ENCODE measurements at places on chromosomes 11 and 22. TPM values are rescaled to one million over a fixed set of nuclear protein-coding genes. Genes with fewer than 3 reads are reported as not detected.

Gene ALKBH8
- 5.1 TPM for total RNA-seq

Gene APOL6
- total RNA-seq: 5.3 TPM

Gene KIRREL3
- total RNA-seq: 10.0 TPM

Gene SERHL2
- total RNA-seq: 9.9 TPM

Gene SUN2
- total RNA-seq: 222 TPM

Gene POLR3H
- 24.5 TPM for total RNA-seq

Gene MOGAT2
- total RNA-seq: not detected

Gene APOA5
- not detected for total RNA-seq

Gene CDC42BPG
- total RNA-seq: under 0.01 TPM

Gene ELFN2
- total RNA-seq: 0.30 TPM

Gene FAM76B
- total RNA-seq: 15.9 TPM

Gene LSP1
- total RNA-seq: 112 TPM

Gene CHORDC1
- 23.5 TPM for total RNA-seq

Gene CCDC86
- 7.5 TPM for total RNA-seq

Gene PGR
- total RNA-seq: 145 TPM

Gene HDHD5
- total RNA-seq: 30.7 TPM

Gene RCOR2
- 11.8 TPM for total RNA-seq

Gene ZFPL1
- total RNA-seq: 20.0 TPM

Gene PARVA
- total RNA-seq: 52.9 TPM
